ENCODE measurements at places on chromosomes 6 and 20.

- peak; percentile 51 for DNase-seq
Observed at GRCh38 chr6:134822920-134823709, 126.8 kb downstream of the ALDH8A1 start.

GRCh38 chr20:25318471-25319240 lies 70.8 kb downstream of the PYGB start:
- peak; percentile 31 for DNase-seq

GRCh38 chr20:50930976-50931305 lies 296 bp downstream of the ADNP start:
- no peak for DNase-seq

DNA sequence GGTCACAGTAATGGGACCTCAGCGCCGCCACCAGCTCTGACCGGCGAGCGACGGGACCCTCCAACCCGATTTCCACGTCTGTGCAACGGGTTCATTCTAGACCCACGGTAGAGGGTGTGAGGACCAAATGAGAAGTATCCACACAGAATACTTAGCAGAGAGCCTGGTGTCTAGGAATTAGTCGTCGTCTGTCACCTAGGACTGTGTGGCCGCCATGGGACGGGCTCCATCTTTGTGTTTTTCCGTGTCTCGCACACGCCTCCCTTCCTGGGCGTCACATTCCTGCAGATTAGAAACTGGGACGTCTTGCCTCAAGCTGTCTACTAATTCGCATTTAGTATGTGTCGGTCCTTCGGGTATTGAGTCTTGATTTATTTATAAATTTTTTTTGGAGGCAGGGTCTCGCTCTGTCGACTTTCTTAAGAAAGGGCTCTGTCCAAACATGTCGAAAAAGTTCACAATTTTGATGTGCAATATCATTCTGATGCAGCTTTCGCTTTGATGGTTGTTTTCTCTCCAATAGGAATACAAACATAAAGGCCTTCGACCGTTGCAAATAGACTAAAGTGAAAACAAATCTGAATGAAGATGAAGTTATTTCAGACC lies 563 bp downstream of the MGME1 start:
- DNase-seq = peak; percentile 72

- no peak for DNase-seq
Observed at GRCh38 chr6:54729716-54730115, 116.9 kb upstream of the FAM83B start.

- no peak for DNase-seq
Observed at GRCh38 chr6:93523365-93523764, 104.0 kb upstream of the EPHA7 start.

Data from activated CD8-positive, alpha-beta memory T cell treated with anti-CD3 and anti-CD28 coated beads, Interleukin-2, amount 10 ng/mL, durations not matched to agents 7 days and 5 days (primary cell).